ENCODE measurements at places on chromosomes 4 and X.

DNA sequence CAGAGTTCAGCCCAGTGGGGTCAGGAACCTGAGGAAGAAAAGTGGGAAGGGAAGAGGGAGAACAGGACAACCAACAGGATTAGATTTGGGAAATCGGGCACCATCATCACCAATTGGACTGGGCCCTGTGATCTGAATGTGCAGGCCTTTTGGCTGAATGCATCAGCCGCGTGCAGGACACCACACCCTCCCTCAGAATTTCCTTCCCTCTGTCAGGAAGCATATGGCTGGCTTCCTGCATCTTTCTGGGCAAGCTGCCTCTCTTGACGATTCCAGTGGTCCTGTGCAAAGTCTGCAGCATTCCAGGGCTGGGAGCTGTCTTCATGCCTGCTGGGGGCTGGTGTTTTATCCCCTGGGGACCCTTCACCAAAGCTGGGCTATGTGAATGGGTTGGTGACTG lies 16.4 kb downstream of the MAGEA4 start:
- no peak for DNase-seq

- DNase-seq: no peak
Observed at GRCh38 chrX:111511477-111511876, at the start of gene SERTM2. TSS of gene SERTM2 (plus strand) at chrX:111511645. CDS start at chrX:111518858, 7,213 bp downstream.

GRCh38 chr4:61532336-61533000 lies 332.3 kb downstream of the ADGRL3 start:
- no peak for DNase-seq

DNA sequence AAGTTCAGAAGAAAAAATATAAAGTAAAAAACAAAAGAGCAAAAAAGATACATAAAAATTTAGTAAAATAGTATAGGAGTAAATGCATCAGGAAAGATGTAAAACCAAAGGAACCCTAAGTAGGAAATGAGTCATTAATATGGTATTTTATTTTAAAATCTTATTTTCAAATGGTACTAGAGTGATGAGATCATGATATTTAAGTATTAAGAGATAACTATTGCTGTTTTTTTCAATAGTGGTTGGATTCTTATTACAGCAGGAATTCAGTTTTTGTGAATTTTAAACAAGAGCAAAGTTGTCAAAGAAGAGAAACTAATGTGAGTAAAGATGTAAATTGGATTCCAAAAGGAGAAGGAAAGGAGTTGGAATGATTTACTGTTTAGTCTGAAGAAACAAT lies 20.0 kb downstream of the EMCN start:
- DNase-seq: no peak

GRCh38 chr4:5144384-5144783 lies 93.1 kb downstream of the STK32B start:
- no peak for DNase-seq

DNA sequence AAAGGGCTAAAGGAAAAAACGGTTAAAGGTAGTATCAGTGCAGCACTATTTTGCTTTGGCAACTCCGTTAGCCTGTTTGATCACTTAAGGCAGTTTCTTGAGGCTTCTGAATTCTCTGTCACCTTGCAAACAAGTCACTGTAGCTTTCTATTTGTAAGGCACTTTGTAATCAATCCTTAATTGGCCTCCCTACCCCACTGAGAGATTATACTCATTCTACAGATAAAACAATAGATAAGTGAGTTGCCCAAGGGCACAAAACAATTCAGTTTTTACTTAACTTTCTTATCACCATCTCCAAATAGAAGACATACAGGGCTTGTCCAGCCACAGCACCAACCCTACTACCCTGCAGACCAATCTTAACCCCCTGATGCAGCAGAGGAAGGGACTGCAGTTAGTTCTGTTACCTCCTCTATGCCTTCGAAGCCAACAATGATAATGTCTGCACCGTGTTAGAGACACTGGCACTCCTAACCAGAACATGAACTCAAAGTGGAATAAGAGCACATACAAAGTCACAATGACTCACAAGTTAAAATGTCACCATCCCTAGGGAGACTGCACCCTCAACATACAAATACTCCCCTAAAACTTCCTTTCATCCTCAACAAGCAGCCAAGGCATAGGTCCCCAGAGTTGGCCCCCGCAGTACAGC lies 1.7 kb downstream of the TMEM185A start:
- DNase-seq: no peak

DNA sequence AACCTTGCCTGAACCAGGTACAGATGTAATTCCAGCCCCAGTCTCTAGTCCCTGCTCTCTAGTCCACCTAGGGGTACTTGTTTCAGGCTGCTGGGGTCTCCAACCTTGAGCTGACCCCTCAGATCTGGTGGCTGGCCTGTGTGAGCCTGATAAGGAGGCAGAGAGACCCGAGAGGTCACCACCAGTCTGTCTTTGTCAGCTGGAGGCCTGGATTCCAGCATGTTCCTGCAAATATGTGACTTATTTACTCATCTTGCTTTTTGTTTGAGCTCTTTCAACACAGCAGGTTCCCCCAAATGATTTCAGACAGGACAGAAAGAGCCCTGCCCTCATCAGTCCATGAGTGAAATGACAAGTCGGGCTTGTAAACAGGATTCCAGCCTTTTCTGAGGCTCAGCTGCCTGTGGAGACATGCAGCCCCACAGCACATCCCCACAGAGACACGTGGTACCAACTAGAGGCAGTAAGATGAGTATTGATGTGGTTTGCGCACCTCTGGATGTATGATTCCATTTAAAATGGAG lies 37.5 kb upstream of the STK26 start:
- no peak for DNase-seq

DNA sequence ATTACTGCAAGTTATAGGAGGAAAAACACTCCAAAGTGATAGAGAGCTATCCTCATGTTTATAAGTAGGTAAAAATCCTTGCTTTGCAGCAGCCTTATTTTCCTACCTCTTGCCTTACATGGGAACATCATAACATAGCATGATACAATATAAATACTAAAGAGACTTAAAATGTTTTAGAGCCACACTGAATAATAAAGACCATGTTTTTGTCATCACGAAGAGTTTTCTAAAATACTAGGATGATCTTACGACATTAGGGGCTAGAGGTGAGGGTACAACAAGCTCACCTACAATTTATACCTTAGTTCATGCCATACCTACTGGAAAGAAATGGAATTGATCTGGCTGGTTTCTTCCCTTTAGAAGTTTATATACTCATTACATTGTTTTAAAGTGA lies 184.8 kb downstream of the FBXW7 start:
- DNase-seq: no peak

DNA sequence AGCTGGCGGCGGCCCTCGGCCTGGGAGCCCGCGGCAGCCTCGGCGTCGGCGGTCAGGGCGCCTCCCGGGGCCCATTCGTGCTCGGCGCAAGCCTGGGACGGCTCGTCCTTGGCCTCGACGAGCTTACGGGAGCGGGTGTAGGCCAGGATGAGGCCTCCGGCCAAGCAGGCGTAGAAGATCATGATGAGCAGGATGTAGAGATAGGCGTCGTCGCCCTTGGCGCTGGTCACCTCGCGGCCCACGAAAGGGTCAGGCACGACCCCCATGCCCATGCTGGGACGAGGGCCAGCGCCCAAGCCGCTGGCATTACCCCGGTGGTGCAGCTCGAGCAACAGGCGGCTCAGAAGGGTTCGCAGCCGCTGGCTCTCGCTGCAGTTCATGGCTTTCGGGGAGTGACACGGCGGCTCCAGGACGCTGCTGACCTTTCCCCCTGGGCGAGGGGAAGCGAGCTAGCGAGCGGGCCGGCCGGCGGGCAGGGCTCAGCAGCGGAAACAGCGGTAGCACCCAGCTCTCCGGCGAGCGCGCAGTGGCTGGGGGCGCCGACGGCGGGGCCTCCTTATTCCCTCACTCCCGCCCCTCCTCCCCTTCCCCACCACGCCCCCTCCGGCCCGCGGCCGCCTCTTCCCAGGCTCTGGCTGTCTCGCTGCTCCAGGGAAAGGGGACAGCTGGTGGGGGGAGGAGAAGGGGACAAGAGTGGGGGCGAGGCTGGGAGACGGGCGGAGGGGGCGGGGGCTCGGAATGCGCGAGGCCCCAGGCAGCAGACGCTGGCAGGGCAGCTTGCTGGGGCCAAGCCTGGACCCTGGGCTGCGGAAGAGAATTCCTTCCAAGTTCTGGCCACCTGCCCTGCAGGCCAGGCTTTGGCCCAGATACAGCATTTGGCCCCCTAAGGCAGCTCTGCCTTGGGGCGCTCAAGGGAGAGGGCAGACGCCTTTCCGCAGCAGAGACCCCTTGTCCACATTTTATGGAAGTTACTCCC lies at the start of gene KCNE5:
Gene KCNE5 (minus strand): TSS at position 532 of the 976 bp plus-strand sequence. CDS start 152 bp downstream, at position 380.
- DNase-seq: no peak

DNA sequence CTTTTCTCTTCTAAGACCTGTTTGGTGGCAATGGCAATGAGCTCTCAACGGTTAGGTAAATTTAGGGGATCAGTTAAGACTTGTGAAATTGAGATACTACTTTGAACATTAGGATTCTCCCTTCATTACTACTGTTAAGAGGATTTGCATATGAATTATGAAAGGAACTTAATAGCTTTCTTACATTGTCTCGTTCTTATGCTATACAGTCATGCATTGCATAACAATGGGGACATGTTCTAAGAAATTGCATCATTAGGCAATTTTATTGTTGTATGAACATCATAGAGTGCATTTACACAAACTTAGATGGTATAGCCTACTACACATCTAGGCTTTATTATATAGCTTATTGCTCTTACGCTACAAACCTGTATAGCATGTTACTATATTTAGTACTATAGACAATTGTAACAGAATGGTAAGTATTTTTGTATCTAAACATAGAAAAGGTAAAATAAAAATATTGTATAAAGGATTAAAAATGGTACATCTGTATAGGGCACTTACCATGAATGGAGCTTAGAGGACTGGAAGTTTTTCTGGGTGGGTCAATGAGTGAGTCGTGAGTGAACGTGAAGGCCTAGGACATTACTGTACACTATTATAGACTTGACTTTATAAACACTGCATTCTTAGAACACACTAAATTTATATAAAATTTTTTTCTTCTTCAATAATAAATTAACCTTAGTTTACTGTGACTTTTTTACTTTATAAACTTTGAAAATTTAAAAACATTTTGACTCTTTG lies 62.5 kb downstream of the PAQR3 start:
- DNase-seq: no peak

- no peak for DNase-seq
Observed at GRCh38 chr4:78222575-78223186, 165.6 kb downstream of the FRAS1 start.

- DNase-seq: no peak
Observed at GRCh38 chr4:3250438-3250955, 1.5 kb downstream of the MSANTD1 start.

- no peak for DNase-seq
Observed at GRCh38 chrX:123600181-123600580, 132.7 kb downstream of the THOC2 start.

DNA sequence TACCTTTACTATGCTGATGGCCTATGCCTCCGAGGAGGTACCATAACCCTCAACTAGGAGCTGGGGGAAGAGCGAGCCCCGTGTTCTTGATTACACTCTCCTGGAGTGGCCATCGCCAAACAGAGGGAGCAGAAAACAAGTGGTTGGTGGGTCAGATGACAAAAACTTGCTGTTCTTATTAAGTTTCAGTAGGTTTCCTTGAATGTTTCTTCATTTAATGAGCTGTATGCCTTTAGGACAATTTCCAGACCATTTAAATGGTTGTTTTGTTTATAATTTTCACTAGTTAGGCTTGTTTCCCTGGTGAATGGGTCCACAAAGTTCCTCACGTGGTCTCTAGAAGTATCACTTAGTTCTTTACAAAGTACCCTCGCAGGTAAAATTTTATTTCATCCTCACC lies 4.7 kb downstream of the PYURF start:
- DNase-seq: no peak

- no peak for DNase-seq
Observed at GRCh38 chr4:111618908-111619307, 526.3 kb upstream of the FAM241A start.

DNA sequence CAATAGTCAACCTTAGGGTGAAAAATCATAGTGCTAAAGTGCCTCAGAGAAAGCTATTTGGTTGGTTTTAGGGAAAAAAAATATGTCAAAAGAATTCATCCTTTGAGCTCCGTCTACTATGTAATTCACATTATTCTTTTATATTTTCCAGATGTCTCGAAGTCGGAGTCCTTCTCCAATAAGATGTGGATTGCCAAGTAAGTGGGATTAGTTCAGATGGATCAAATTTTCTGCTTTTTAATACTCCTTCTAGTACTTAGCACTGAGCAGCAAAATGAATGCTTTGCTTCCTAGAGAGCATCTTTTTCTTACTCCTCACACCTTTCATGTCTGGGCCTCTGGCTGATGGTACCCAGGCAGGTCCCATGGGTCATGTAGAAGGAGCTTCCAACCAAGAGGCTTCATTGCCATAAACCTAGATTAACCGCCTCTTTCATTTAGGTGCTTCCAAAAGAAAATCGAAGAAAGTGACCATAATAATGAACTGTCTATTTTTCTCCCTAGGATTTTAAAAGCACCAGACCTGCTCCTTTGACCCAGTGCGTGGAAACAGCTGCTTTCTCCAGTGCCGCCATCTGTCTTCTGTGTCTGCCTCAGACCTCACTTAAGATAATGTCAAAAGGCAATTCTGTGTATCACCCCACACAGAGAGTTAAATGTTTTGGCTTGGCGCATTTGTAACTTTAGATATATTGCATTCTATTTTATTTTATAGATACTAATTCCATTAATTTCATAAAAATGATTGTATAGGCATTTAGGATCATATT lies 43.5 kb downstream of the SPATA18 start:
- no peak for DNase-seq

DNA sequence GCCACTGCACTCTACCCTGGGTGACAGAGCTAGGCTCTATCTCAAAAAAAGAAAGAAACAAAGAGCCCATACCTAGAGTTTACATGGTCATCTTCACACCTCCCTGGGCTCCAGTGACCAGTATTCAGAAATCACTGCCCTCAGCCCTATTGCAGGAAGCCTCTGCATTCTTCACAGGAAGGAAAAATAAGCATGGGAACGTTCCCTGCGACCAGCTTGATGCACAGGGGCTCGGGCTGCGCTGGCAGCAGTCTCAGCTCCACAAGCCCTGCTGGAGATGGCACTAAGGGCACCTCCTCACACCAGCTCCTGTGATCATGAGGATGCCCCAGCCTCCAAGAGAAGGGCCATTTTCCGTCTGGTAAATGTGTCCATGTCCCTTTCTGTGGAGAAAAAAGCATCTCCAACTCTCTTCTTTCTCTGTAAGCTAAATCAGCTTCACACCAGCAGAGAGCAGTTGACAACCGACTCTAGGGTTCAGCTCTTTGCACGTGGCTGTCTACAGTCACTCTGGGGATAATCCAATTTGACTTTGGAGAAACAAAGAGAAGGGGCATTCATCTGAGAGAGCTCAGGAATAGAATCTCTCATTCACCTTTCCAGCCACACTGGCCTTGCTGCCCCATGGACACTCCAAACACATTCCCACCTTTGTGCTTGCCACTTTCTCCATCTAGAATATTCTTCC lies 33.1 kb downstream of the LDB2 start:
- DNase-seq: no peak

GRCh38 chrX:13968198-13968597 lies 61.5 kb downstream of the GEMIN8 start:
- DNase-seq: no peak

GRCh38 chr4:182729516-182729915 lies 187.7 kb downstream of the DCTD start:
- DNase-seq: no peak

GRCh38 chrX:102044496-102044895 lies 81.0 kb upstream of the TCEAL2 start:
- no peak for DNase-seq

GRCh38 chr4:8192748-8193738 lies 6.0 kb upstream of the SH3TC1 start:
- no peak for DNase-seq
